ENCODE measurements at places on chromosomes 3 and 15.

DNA sequence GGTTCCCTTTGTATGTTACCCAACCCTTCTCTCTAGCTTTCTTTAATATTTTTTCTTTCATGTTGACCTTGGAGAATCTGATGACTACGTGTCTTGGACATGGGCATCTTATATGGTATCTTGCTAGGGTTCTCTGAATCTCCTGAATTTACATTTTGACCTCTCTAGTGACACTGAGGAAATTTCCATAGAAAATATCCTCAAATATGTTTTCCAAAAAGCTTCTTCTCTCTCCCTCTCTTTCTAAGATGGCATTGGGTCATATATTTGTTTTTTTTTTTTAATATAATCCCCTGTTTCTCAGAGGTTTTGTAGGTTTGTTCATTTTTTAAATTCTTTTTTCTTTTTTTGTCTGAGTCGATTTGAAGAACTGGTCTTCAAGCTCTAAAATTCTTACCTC, 184.0 kb upstream of the TMC3 start:
- DNase-seq = no peak

- no peak for DNase-seq
Measured at GRCh38 chr3:50674349-50675178, at the start of gene DOCK3. Gene DOCK3 (plus strand): TSS chr3:50674927. CDS start chr3:50675264, 337 bp downstream.

DNA sequence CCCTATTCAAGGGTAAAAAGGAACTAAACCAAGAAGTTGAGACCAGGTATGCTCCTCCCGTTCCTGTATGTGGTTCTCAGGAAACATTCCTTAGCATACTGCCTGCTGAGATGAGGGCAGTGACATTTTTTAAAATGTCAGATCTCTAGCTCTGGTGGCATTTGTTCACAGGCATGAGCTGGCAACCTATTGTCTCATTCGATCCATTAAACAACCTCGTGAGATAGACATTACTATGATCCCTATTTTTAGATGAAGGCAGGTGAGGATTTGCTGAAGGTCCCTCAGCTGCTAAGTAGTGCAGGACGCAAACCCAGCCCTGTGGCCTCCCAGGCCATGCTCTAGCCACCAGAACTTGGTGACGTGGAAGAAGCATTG, 74.9 kb downstream of the SIDT1 start:
- no peak for DNase-seq

DNA sequence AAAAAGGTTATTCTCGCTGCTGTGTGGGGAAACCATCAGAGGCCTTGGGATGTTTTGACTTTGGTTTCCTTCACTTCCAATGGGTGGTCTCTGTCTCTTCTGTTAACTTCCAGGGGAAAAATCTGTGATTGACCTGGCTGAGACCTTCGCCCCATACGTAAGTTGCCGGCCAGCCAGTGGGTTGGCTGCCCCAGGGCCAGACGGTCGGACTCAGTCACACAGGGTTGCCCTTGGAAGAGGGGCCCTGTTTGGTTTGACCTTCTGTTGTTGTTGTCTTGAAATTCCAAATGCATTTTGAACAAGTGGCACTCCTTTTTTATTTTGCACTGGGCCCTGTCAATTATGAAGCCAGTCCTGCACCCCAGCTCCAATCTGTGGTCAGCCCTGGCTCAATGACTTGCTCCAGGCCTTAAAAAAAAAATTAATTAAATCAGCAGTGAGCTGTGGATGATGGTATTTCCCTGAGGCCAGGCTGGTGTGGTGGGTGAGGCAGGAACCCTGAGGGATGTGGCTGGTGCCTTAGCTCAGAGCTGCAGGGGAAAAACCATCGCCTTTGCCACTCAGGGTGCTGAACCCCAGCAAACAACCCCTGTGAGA, 4.5 kb downstream of the FAM107A start:
- no peak for DNase-seq

DNA sequence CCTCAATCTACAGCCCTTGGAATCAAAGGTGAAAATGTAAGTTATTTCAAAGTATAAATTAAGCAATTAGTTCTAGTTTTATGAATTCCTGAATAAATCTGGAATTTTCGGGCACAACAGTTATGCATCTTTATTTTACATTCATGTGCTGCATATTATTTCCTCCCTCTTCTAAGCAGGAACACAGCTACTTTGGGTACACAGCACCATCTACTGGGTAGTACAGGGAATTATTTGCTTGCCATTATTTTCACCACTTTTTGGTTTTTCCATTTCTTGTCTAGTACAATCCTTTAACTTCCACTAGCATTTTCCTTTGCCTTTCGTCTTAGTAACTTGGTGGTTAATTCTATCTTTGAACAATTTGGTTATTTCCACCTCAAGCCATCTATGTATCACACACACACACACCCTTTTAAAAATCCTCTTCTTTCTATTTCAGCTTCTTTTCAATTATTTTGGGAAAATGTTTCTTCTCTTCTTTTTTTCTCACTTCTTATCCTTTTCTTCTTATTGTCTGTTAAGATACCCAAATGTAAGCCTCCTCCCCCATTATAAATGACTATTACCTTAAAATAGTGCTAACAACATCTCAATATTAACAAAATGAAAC, 451.0 kb downstream of the MFSD1 start:
- peak; percentile 58 for DNase-seq

DNA sequence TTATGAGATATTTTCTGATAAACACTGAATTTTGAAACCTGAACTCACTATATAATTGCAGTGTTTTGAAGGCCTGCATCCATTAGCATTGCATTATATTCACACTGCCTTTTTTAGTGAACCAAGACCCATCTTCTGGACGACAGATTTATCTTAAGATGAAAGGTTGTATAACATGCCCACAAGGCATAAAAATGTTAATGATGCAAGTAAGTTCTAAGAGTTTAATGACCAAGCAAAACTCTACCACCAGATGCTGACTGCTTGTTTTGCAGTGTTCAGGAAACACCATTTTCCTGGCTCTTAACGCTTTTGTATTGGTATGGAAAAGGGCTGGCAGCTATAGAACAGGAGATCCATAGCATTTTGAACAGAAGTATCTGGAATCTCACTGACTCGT, 46.1 kb downstream of the USP50 start:
- no peak for DNase-seq

- DNase-seq = no peak
Measured at GRCh38 chr15:58465866-58466517, 34.2 kb downstream of the LIPC start.

- DNase-seq = no peak
Measured at GRCh38 chr15:39127151-39127790, 453.6 kb upstream of the THBS1 start.

DNA sequence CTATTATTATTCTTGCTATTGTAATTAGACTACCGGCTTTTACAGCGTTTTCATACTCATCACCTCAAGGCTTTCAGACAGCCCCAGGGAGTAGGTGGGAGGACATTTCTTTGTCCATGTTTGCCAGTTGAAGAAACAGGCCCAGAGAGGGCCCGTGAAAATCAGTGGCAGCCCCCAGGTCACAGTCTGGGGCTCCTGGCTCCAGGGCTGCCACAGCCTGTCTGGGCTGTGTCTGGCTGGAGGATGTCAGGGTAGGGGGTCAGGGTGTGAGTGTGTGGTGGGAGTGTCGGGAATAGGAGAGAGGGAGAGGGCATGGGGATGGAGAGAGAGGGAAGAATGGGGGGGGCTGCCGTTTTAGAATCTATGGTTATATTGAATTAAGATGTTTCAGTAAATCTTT, 118.2 kb upstream of the TLE3 start:
- DNase-seq = no peak

DNA sequence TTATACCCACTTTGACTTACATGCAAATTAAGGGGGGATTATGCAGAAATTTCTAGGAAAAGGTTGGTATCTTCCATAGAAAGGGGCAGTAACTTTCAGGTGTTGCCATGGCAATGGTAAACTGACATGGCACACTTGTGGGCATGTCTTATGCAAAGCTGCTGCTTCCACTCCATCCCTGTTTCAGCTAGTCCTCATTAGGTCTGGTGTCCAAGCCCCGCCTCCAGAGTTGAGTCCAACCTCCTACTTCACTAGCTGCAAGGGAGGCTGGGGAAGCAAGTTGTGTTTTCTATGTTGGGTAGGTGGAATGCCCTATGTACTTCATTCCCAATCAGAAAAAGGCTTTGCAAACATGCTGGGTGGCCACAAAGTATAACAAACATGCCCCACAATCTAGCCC, 14.7 kb upstream of the KLHL40 start:
- no peak for DNase-seq

- no peak for DNase-seq
Measured at GRCh38 chr3:12323237-12323636, 34.4 kb downstream of the PPARG start.

- no peak for DNase-seq
Measured at GRCh38 chr3:1462856-1463450, 370.1 kb downstream of the CNTN6 start.

DNA sequence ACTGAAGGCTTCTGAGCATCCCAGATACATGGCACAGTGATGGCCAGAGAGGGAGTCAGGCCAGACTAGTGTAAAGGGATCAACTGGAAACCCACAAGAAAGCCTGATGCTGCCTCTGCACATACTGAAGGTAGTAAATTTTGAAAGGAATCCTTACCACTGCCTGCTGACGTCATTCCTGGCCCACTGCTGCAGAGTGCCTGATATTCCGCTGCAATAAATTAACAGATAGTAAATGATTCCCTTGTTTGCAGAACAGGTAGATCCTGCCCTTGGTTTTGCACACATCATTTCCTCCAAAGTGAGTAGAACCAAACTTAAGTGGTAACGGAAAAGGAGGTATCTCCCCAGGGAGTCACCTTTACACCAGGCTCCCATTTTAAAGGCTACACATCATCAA, 146.7 kb downstream of the FBN1 start:
- DNase-seq = no peak

GRCh38 chr3:53845103-53845880, 927 bp downstream of the CHDH start:
- DNase-seq = no peak

GRCh38 chr15:31525988-31526665, 199.5 kb downstream of the KLF13 start:
- no peak for DNase-seq

DNA sequence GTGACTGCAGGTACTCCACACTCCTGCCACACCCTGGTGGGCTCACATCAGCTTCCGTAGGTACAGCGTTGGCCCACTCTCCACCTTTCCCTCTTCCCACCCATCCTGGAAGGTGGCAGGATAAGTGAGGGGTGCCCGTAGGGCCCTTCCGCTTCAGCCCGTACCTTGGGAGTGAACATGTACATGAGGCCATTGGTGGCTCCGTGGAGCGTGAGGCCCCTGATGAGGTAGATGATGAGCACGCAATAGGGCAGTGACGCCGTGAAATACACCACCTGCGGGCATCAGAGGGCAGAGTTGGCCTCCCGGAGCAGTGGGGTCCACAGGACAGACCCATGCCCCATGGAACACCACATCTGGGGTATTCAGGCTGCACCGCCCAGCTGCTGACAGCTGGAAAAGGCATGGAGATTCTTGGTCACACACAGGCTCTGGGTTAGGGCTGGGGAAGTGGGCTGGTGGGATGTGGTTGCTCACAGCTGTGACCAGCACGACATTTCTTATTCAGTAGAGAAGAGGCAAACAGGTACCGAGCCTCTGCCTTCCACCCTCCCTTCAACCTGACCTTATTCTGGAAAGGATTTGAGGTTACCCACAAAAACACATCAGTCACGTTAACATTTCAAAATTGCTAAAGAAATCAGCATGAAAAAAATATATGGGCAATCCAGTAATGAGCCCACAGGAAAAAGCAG, 23.8 kb downstream of the SLC6A20 start:
- no peak for DNase-seq

GRCh38 chr3:107956991-107957900, 133.6 kb downstream of the CD47 start:
- DNase-seq = no peak

GRCh38 chr15:92772626-92773244, 117.2 kb upstream of the FAM174B start:
- DNase-seq = no peak

GRCh38 chr3:49020330-49021212, 1.4 kb upstream of the NDUFAF3 start:
- DNase-seq = no peak

GRCh38 chr3:56302417-56302816, 165.8 kb downstream of the ERC2 start:
- no peak for DNase-seq

GRCh38 chr3:127477396-127477795, 113.1 kb downstream of the TPRA1 start:
- no peak for DNase-seq

- no peak for DNase-seq
Measured at GRCh38 chr3:61526308-61526707, 35.1 kb upstream of the PTPRG start.

DNA sequence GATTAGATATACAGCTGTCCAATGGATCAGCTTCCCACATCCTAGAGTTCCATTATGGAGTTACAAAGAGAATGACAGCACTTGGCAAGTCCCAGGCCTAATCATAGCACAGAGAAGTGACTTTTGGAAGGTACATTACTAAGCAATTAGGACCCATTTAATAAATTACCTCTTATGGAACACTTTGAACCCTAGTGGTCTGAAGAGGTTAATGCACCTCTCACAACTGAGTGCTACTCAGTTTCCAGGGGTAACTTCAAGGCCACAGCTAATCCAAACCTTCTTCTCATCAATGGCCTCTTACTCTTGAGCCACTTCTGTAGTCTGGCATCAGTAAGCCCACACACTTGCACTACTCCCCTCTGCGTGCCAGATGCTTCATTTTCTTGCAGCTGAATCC, 34.9 kb upstream of the MEIS2 start:
- DNase-seq = no peak

- no peak for DNase-seq
Measured at GRCh38 chr3:191169566-191169965, 29.5 kb upstream of the OSTN start.

All from non-pigmented ciliary epithelial cell (primary cell).